CD4-positive, alpha-beta memory T cell (primary cell): ENCODE measurements at places on chromosomes 7 and 10.
A peak's percentile ranks its signal among the peaks of the same experiment; 100 is the strongest.

DNA sequence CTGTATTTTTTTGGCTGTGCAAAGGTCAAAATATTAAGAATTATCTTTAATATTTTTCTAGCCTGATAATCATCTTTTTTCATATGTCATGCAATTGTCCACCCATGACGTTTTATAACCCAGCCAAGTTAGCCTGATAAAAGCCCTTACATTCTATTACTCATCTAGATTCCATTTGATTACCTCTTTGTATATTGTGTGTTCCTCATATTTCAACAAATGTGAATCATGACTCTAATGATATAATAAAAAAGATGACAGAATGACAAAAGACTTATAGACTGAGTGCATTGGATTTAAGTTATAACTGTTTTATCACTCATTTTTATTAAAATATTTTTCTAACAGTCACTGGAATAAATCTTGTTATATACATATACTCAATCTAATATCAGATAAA is 1560.0 kb upstream of the LRRTM3 start:
- no peak for DNase-seq

- DNase-seq, result no peak
These were observed 312.7 kb downstream of the ADARB2 start for GRCh38 chr10:1424648-1425047.

DNA sequence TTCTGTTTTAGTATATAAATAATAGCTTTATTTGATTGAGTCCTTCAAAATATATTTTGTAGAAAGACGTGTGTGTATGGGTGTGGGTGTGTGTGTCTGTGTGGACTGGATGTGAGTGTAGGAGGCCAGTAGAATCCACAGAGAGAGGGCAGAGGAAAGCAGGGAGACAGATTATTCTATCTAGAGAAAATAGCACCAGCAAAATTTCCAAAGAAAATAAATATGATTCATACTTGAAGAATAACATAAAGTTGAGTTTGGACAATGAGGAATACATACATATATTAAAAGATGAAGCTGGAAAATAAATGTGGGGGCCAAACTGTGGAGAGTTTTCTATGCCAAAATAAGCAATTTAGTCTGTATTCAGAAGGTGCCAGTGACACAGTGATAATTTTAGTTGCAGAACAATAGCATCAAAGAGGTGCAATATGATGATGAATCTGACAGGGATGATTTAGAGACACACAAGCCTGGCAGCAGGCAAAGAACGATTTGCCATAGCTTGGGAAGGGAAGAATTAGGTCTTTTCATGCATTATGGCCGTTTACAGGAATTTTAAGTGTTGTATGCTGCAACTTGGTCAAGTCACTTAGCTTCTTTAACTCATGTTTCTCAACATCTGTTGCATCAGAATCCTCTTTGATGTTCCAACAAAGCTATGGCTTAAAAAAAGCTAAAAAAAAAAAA is 121.3 kb downstream of the SEMA3A start:
- DNase-seq, result no peak

DNA sequence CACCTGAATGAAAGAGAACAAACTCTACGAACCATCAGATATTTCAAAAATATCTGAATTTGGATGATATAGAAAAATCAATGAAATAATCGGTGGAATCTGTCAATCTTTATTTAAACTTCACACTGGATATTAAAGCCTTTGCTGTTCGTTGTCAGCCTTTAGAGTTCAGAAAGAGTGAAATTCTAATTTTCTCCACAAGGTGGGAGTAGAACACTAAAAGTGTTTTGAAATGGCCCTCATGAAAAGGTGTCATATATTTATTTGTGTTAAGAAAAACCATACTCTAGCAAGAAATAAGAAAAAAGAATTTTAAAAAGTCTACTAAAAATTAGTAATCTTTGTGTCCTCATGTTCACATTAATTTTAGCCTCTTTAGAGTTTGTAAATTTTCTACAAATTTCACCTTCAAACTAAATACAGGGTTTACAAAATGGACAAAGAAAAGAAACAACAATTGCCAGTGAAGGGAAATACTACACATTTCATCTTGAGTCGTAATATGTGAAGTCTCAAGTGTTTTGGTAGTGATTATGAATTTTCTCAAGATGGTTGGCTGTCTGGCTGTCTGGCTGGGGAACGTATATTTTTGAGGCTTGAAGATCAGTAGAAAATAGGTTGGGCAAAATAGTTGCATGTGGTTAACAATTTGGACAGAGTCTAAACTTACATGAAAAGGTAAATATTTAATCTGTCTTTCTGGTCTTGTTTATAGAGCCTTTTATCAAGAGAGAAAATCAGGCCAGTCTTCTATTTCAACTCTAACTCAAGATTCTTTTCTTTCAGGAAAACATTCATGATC is 43.7 kb downstream of the DNAJB9 start:
- peak; percentile 30 for DNase-seq

DNA sequence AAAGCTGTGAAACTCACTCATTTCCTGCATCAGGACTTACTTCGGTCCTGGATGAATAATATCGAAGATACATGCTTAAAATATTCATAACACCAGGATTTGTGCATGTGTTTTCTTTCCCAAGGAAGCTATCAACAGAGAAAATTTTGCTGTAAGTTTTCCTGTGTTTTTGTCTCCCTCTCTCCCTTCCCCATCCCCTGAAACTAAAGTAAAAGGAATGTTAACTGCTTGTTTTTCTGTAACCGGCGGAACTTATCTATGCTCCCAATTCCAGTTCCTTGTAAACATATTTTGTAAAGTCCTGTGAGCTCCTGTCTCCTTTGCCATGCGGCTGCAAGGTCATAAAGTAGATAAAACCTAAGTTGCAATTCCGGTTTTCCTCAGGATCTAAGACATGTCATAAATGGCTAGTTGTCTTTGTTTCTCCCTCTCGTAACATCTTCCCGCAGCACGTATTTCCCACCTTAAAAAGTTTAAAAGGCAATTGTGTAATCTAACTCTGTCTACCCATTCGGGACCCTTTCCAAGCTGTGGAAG is 79.0 kb upstream of the POM121L12 start:
- DNase-seq, result no peak

GRCh38 chr7:39527951-39528350 is 38.3 kb upstream of the YAE1 start:
- DNase-seq, result no peak

DNA sequence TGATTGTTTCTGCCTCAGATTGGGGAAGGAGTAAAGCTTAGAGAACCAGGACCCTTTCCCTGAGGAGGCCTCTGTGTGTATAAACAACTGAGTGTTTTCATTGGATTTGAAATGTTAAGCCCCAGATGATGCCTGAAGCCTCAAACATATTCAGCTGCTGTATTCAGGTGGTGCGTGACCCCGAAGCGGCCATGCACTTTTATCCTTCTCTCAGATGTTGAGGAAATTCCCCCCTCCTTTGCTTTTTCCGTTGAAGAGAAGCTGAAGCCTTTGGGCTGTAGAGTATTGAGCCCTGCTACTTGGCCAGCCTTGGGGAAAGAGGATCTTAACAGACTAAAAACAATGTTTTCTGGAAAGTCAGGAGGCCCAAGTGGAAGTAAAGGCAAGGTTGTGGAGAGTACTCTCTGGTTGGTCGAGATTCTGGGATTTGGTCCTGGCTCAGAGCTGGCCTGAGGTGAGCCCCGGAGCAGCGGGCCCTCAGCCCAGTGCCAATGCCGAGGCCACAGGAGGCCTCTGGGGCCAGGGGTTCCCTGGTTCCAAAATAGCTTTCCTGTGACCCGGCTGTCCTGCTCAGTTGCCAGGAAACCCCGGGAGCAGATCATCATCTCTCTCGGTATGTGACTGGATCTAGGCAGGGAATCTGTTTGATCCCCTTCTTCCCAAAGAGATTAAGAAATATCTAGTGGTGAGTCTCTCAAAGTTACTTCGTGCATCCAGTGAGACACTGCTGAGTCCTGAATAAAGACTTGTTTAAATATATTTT is 22.5 kb downstream of the FKBP6 start:
- no peak for DNase-seq
